ENCODE measurements at places on chromosomes 1 and 21.

- DNase-seq: no peak
Measured at GRCh38 chr1:180562640-180563025, 3.9 kb downstream of the OVAAL start.

GRCh38 chr1:64575881-64576676 lies 106.2 kb downstream of the CACHD1 start:
- no peak for DNase-seq

DNA sequence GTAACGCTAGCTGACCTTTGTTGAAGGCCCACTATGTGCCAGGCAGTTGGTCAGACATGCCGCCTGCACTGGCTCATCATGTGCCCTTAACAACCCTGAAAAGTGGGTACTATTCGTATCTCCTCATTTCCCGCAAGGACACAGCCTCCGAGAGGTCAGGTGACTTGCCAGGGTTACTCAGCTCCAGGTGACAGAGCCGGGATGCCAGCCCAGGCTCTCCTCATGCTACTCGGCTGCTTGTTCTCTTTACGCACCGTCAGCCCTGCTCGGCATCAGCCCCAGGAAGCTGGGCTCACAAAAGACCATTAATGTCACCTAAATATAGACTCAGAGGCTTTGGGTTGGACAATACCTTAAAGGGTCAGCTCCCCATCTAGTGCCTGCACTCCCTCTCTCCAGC lies 29.0 kb downstream of the GRHL3 start:
- DNase-seq: no peak

DNA sequence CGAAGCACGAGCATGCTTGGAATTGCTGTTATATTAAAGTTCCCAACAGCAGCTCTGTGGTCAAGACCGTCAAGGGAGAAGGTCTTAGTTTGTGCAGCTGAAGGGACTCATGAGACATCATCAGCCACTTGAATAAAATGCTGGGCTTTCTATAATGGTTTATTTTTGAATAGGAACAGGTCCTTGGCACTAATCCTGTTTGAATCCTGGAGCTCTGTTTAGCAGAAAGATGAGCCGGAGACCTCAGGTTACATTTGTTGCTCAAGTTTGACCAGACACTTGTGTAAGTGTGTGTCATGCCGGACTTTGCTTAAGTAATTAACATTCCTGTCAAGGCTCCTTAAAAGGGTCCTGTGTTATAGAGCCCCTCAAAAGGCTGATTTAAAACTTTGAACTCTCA lies 186.5 kb downstream of the ROR1 start:
- DNase-seq: no peak

- DNase-seq: no peak
Measured at GRCh38 chr1:201870397-201870796, 18.3 kb upstream of the SHISA4 start.

GRCh38 chr1:115138973-115139372 lies 49.7 kb upstream of the TSPAN2 start:
- peak; percentile 95 for DNase-seq

DNA sequence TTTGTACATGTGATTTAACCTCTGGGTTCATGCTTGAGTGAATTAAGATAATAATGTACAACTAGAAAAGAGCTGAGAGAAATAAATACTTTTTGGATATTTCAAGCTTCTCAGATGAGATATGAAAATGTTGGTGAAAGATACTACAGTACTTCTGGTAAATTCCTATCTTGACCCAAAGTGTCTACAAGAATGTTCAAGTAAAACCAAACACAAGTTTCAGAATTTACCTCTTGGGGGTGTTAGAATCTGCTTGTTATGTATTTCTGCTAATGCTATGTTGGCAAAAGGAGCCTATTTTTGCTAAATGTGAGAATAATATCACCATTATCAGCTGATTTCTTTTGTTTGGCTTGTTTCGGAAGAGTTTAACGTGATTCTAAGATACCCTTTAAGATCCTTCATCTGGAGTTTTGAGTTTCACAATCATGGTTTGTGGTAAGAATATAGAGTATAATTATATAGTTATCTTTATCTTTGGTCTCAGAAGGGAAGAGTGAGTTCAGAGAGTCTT lies 388.5 kb downstream of the LMO4 start:
- DNase-seq: no peak

DNA sequence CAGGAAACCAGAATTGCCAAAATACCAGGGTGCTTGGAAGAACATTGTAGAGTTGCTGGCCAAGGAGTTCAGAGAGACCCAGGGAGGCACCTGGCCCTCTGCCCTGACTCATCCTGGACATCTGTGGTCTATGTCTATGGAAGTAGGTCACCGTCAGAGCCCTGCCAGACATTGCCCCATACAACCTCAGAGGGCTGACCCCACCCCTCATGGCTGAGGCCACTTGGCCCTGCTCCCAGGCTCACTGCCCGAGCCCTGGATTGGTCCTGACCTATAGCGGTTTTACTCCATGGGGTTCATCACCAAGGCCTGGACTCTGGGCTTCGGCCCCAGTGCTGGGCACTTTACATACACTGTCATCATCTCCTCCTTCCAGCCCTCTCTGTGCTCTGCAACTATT lies 233.1 kb downstream of the PTPRU start:
- DNase-seq: peak; percentile 3

- DNase-seq: no peak
Measured at GRCh38 chr1:183736343-183736742, 68.6 kb upstream of the RGL1 start.

GRCh38 chr1:108034396-108034795 lies 69.4 kb upstream of the VAV3 start:
- DNase-seq: peak; percentile 10

- no peak for DNase-seq
Measured at GRCh38 chr1:200443860-200444259, 34.0 kb upstream of the ZNF281 start.

DNA sequence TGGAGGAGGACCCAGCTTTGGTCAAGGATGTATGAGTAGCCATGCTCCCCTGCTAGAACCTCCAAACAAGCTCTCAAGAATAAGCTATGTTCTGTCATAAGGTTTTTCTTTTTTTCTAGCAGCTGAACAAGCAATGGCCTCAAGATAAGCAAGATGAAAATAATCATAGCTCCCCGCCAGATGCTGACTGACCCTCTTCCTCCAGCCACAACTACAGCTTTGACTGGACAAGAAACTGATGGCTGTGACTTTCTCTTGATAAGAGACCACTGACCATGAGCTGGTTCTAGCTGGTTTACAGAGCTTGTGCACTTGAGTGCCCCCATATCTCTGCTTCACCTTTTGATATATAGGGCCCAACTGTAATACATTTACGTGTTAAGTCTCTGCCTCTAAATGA lies 38.2 kb upstream of the PARP1 start:
- DNase-seq: no peak

All from AG10803 (cell line).